Right cardiac atrium (tissue), 5 donors: ENCODE measurements at places on chromosomes 5 and 9. TPM values are rescaled to one million over a fixed set of nuclear protein-coding genes. Genes with fewer than 3 reads are reported as not detected.
A peak's percentile ranks its signal among the peaks of the same experiment; 100 is the strongest.

DNA sequence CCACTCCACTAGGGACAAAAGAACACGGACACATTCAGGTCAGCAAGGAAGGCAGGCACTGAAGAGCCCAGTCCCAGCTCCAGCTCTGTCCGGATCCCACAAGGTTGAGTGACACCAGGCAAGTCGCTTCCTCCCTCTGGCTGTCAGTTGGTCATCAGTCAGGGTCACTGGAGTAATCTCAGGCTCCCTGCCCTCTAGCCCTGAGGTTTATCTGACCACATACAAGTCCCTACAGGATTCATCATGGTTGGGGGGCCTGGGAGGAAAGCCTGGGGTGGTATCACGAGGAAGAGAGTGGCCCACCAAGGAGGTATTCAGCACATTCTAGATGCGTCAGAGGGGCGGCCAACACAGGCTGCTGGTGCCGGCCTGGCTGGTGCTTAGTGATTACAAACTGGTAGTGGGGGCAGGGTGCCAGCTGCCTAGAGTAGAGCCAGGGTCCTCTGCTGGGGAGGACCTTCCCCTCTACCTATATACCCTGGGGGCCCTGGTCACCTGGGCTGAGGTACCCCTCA, 81.5 kb downstream of the SHB start:
- DNase-seq, result peak; percentile 83

- DNase-seq, result no peak
Measured at GRCh38 chr9:86458191-86458855, 104.1 kb upstream of the TUT7 start.

- no peak for DNase-seq
Measured at GRCh38 chr5:159216454-159216853, 7.1 kb upstream of the RNF145 start.

- no peak for DNase-seq
Measured at GRCh38 chr9:20552874-20553557, 69.3 kb downstream of the MLLT3 start.

Gene KIF3A
- 9.8 TPM for total RNA-seq

- peak; percentile 72 for DNase-seq
Measured at GRCh38 chr9:14400658-14400995, 86.7 kb upstream of the NFIB start.

Gene CRB2
- 0.17 TPM for total RNA-seq

Gene PRSS3
- not detected for total RNA-seq

DNA sequence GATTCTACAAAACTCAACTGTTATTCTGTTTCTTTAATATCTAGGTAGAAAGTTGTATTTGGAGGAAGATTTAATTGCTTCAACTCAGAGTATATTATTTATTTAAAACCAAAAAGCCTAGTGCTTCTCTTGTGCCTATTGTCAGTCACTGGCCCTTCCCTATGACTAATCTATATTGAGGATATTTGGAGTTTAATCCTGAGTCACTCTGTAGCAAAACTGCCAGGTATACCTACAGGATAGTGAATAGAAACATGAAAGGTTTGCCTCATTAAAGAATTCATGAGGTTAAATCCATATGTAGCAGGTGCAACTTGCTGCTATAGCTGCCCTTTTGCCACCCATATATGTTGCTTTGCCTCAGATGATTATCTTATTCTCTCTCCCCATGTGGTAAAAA, 15.1 kb downstream of the PLK2 start:
- no peak for DNase-seq

Gene BTNL8
- not detected for total RNA-seq

- DNase-seq, result no peak
Measured at GRCh38 chr9:80085668-80086067, 513.9 kb downstream of the TLE4 start.

- no peak for DNase-seq
Measured at GRCh38 chr5:72151169-72151568, 43.9 kb downstream of the MAP1B start.

Gene PPWD1
- total RNA-seq, result 19.8 TPM

Gene CFAP77
- total RNA-seq, result 3.1 TPM
